ENCODE measurements at places on chromosomes 12 and 14.

DNA sequence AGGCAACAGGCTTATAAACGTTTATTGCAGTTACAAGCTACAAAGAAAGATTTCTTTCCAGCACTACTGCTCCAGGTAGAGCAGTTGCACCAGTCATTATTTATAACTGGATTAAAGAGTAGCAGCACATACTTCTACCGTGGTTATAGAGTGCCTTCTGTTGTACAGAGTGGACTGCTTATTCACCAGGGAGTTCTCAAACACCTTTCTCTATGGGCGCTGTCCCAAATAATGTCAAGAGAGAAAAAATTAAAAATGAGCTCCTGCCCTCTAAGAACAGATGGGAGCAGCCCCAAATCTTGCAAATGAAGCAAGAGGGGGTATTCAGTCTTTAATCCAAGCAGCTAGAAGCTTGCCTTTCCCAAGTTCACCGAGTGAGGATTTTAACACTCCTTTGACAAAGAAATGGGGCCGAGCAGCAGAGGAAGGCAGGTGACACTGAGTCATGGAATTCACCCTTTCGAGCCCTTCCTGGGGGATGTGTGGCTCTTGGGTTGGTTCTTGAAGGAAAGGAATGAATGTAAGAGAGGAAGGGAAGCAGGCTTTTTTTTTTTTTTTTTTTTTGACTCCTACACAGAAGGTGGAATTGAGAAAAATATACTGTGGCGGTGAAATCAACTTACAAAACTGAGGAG, 181.2 kb downstream of the PRKCH start:
- DNase-seq: no peak

GRCh38 chr12:6666211-6666610, 3.3 kb upstream of the ING4 start:
- DNase-seq: no peak

DNA sequence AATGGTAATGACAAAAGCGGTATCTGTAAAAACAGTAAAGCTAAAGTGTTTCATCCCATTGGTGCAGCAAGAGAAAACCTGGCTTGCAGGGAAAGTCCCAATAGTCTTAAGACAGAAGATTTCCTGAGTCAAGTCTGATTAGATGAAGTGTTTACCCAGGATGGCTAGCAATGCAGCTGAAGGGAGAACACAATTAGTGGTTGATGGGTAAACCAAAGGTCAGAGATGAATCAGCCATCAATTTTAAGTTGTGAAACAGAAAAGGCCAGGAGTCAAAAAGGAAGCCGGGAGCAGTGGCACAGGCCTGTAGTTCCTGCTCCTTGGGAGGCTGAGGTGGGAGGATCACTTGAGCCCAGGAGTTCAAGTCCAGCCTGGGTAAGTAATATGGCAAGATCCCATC, 52.6 kb downstream of the SEC23A start:
- DNase-seq: peak; percentile 72

GRCh38 chr12:26492406-26492805, 297.0 kb downstream of the SSPN start:
- DNase-seq: no peak

DNA sequence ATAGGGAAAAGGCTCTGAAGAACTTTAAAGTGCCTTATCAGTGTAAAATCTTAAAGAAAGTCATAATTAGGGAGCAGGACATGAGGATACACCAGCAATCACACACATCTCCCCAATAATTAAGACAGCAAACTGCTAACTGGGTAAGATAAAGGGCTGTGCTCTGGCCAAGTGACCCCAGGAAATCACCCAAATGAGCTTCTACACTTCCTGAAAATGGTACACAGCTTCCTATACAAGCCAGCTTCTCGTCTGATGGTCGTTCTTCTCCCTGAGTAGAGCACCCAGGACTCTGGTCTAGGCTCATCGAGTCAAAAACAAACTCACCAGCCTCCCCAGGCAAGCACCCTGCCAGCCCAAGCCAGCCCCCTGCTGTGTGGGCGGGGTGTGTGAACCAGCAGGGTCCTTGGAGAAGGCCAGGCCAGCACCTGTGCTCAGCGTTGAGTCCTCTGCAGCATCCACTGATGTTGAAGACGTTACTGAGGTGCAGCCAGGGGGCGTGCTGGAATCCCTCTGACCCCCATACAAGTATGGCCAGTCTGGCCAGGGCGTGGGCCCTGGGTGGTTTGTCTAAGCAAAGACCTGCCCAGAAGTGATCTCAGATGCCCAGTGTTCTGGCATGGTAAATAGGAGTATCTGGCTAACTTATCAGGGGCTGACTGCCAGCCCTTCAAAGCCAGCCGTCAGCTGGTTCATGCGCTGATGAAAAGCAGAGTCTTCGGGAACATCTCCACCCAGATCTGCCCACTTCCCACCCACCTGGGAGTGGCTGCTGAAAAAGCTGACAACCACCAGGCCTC, 41.4 kb downstream of the ACTN1 start:
- DNase-seq: peak; percentile 49

GRCh38 chr12:125287155-125287847, 222.1 kb downstream of the AACS start:
- no peak for DNase-seq

- DNase-seq: no peak
These were observed 535.3 kb downstream of the GALC start for GRCh38 chr14:87457720-87458119.

DNA sequence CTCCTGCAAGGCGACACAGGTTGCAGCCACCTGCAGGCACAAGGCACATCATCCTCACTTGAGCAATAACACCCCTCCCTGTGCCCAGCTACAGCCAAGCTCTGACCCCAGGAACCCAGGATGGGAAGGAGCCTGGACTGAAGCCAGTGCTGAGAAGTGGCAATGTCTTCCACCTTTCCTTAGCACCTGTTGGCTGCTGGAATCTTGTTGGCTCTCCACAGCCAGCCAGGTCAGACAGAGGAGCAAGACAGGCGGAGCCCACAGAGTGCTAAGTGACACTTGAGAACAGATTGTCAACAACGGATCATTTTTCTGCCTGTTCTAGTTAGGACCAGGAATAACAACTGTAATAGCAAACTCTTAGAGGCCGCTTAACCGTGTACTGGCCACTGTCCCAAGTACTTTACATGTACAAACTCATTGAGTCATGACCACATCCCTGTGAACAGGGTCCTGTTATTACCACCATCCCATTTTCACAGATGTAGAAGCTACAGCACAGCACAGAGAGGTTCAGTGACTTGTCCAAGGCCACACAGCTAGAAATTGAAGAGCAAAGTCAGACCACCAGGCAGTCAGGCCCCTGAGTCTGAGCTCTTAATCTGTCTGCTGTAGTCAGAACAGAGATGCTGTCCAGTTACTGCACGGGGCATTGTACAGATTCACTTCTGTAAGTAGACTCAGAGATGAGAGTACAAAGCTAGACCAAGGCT, 45.6 kb downstream of the RNFT2 start:
- no peak for DNase-seq

GRCh38 chr12:113040722-113041171, 15.8 kb upstream of the DTX1 start:
- DNase-seq: peak; percentile 48

DNA sequence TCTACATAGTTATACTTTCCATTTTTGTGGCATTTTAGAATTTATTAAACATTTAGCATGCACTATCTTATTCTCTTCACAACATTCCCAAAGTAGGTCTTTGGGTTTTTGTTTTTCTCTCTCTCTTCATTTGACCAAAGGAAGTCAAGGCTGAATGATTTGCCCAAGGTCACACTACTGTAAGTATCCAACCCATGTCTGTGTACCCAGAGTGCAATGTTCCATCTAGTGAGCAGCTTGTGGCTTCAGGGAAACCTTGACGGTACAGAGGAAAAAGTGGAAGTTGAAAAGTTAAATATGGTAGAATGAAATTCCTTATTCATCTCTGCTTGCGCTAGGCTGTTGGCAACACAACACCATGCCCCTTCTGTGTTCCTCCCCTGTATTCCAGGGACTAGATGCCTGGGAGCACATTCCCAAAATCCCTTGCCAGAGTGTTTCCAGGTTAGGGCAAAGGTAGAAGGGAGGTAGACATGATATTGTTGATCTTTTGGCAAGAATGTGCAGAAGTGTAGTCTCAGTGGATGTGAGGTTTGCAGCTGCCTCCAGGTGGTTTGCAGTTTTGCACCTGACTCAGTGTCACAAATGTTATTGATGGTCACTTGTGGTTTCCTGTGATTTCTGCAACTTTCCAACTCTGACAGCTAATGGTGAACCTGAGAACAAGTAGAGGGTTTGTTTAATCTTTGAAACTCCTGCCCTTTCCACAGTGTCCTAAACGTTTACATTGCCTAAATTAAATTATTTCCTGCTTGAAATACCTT, 196.7 kb downstream of the RMST start:
- DNase-seq: no peak

DNA sequence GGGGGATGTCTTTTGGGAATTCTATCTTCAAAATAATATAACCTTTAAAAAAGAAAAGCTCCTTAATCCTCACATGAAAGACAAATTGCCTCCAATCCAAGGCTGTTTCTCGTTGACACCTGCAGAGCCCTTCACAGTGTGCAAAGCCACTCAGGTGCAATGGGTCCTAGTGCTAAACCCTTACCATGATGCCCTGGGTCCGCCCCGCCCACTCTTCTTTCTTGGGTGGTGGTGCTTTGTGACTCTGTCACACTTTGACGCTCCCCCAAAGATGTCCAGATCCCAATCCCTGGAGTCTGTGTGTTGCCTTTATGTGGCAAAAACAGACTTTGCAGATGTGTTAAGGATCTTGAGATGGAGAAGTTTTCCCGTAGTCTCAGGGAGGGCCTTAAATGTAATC, 29.7 kb downstream of the CLMN start:
- no peak for DNase-seq

- DNase-seq: no peak
These were observed 59.6 kb downstream of the GNS start for GRCh38 chr12:64699504-64700115.

GRCh38 chr14:99255621-99256482, 16.1 kb downstream of the BCL11B start:
- DNase-seq: no peak

GRCh38 chr12:128365651-128366231, 98.8 kb downstream of the TMEM132C start:
- peak; percentile 27 for DNase-seq

GRCh38 chr12:119681728-119682638, 14.1 kb downstream of the PRKAB1 start:
- no peak for DNase-seq

DNA sequence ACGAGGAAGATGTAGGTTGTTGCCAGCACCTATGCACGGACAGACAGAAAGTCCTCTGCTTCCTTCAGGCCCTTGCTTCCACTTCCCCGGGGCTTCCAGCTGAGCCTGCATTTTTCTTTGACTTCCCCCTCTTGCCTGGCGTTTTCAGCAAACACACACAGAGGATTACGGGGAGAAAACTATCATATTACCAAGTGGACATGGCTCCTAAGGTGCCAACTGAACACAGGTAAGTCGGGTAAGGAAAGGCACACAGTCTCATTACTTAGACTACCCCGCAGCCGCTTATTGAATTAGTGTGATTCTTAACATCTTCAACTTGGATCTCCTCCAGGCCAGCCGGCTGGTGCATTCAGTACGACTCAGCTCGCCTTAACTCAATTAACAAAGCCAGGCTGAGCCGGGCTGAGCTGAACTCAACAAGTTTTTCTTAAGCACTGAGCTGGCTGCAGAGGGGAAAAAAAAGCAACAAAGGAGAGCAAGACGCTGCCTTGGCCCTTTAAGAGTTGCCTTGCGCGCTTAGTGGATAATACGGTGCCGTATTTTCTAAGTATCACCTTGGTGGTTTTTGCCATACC, 19.2 kb upstream of the MAP1LC3B2 start:
- DNase-seq: peak; percentile 80

DNA sequence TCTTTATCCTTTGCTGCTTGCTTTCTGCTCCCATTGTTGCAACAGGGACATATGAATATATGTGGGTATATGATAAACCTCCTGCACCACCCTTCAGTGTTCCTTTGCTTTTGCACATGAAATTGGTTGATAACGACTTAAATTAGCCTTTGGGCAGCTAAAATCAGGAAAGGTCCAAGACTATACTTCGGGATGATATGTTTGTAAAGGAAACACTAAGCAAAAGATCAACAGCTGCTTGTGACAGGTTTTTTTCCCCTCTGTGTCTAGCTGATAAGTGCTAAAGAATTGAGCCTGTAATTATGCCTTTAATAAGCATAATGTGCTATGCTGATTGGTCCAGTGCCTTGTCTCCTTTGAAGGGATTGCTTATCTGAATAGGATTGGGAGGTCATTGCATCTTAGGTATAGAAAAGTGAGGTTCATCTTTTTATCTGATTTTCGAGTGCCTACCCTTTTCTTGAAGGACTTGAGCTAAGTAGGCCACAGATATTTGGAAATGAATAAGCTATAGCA, 59.4 kb downstream of the PPHLN1 start:
- no peak for DNase-seq

- DNase-seq: peak; percentile 79
These were observed 45.8 kb upstream of the POC1B start for GRCh38 chr12:89571491-89572195.

DNA sequence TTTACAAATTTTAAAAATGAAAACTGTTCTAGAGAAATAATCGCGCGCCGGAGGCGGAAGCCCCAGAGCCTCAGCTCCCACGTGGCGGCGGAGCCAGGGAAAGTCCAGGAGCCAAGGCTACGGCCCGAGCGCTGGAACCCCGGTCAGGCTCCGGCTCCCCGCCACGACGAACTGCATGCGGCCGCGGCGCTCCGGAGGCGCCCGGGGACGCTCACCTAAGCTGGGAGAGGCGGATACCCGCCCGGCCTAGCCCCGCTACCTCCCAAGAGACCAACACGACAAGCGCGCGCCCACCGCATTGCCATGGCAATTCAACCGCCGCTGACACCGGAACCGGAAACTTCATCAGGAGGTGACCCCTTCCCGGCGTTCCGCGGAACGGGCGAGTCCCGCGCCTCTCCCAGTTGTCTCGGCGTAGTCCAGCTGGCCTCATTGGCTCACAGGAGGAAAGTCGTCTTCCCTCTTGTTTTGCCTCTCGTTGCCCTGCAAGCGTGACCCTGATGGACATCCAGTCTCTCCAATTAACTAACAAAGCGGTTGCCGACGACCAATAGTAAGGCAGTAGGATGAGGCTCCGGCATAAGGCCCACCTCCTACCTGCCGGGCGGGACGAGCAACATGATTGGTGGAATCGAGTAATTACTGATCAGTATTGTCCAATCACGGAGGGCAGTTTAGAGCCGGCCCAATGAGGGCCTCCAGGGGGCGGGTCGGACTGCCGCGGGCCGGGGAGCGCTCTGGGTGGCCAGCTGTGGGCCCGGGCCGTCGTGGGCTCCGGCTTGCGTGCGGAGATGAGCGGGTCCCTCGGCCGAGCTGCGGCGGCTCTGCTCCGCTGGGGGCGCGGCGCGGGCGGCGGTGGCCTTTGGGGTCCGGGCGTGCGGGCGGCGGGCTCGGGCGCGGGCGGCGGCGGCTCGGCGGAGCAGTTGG, at the start of gene GLRX5:
Gene GLRX5 (plus strand): TSS at position 752 of the 927 bp plus-strand sequence. CDS start 40 bp downstream, at position 792.
- DNase-seq: peak; percentile 100
